Caudate nucleus (tissue), 63 donors: ENCODE measurements at places on chromosomes 2 and 18.

GRCh38 chr18:49368161-49368875 lies 92.1 kb downstream of the DYM start:
- DNase-seq = no peak

DNA sequence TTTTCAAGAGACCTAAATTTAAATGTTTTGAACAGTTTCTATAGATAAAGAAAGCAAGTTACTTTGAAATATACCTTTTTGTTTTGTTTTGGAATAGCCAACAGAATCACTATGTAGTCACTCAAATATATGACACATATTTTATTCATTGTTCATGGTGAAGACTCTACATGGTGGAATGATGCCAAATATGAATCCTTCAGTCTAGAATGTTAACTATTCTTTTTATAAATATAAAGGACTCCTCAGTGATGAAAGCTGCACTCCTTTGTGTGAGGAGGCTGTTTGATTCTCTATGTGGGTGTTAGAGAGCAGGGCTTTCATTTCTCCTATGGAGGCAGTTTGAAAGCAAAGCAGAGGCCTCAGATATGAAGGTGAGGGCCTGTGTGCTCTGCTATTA lies 396.4 kb upstream of the LRRTM1 start:
- no peak for DNase-seq

- DNase-seq = no peak
These were observed 104.3 kb downstream of the AGPS start for GRCh38 chr2:177496921-177497320.

DNA sequence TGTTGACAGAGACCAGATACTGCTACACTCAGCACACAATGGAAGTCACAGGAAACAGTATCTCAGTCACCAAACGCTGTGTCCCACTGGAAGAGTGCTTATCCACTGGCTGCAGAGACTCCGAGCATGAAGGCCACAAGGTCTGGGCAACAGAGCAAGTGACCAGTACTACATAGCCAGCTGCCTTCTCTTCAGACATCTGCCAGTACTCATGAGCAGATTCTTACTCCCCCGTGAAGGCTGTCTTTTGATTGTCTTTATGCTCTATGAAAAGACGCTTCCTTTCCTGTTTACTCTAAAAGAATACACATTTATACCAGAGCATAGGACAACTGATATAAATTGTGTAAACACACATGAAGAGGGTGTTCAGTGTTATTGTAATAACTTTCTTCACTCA lies 118.9 kb downstream of the MMADHC start:
- no peak for DNase-seq

GRCh38 chr2:36416370-36417165 lies 61.0 kb downstream of the CRIM1 start:
- no peak for DNase-seq

GRCh38 chr2:65357959-65358294 lies 74.5 kb downstream of the SPRED2 start:
- no peak for DNase-seq

DNA sequence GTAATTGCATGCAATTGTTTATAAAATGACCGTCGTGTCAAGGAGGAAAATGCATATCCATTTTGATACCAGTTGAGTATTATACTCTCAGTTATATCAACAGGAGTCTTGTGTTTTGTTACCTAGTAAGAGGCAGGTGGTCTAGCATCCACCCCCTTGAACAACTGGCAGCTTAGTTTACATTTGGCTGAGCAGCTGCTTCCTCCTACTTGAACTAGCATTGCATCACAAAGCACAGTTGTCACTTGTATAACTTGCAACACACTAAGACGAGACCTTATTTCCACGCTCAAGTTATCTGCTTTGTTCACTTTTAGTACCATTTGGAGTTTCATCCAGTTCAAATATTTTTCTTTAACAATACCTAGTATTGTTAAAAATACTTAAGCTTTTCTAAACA lies 75.4 kb upstream of the UBE2E3 start:
- no peak for DNase-seq

GRCh38 chr18:74373428-74373827 lies 57.8 kb downstream of the C18orf63 start:
- no peak for DNase-seq

- DNase-seq = no peak
These were observed 6.5 kb upstream of the CYBRD1 start for GRCh38 chr2:171515672-171516298.

DNA sequence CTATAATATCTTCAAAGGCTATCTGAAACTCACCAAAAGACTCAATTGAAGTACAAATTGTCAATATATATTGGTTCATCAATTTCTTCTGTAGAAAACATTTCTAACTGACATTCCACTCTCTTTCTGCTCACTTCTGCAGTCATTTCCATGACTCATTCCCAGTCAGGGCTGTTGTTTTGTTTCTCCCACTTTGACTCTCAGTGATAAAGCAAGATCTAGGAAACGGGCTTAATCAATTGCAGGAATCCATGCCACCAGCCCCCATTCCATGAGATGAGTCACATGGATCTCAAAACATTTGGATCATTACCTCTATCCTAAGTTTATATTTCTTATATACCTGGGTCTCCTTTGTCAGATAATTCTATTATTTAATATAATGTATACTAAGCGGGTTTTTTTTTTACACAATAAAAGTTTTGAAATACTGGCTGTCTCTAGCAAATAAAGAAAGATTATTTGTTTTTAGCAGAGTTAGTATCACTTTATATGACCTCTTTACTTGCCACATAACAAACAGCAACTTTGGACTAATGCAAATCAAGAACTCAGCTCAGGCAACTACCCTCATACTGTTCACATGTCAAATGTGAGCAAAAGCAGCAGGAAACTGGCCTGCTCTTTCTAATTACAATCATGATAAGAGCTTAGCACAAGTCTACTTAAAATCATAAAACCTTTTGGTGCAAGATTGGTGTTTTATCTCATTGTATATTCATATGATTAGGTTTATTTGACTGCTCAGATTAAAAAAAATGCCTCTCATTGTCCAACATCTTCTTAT lies 251.1 kb upstream of the PIK3C3 start:
- no peak for DNase-seq

DNA sequence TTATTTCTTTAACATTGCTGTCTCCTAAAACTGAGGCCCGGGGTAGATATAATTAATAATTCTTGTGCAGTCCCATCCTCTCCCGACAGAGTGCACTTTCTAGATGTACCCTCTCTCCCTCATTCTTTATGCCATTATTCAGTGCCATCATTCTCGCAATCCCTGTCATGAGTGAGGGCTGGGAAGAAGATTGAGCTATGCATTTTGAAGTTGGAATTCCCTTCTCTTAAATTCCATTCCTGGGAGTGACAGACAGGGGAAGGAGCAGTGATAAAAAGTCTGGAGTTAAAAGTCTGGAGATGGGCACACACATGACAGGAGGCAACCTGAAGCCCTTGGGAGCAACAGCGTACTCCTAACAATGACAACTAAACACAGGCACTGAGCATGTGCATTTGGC lies 2.6 kb upstream of the KCNE4 start:
- DNase-seq = no peak

DNA sequence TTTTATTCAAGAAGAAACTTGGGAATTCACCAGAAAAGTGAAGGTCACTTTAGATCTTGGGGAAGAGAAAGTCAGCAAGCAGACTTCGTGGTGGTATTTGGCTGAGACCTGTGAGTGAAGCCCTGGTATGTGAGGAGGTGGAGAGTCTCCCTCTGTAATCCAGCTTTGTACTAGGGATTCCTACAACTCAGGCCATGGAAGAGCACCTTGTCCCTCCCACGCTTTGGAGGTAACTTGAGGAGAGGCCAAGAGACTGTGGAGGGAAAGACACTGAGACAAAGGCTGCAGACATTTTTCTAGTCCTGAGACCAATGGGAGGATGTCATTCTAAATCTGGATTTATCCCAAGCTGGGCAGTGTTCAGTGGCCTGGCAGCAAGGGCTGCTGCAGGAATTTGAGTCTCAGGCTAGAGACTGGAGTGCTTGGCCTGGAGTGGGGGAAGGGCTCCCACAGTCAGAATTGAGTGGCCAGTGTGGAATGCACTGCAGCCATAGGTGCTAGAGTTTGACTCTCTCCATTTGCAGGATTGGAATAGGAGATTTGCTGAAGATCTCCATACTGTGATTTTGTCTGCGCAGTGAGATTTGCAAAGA lies 219.0 kb downstream of the ACTR3 start:
- DNase-seq = no peak

DNA sequence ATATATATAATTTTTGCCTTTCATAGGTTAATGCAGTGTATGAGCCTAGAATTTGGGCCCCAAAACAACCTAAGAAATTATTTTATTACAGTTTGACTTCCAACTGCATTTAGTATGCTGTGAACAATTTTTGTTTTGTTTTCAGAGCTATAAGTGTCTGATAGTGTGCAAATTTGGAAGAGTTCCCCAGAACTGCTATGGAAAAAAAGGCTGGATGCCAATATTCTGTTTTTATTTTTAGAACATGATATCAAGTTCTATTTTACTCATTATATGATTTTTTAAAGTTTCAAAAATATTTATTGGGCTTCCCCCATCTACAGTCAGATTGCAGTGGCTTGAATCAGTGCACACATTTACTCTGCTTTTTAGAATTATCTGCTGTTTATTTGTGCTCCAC lies 42.6 kb downstream of the MRPS9 start:
- DNase-seq = no peak

DNA sequence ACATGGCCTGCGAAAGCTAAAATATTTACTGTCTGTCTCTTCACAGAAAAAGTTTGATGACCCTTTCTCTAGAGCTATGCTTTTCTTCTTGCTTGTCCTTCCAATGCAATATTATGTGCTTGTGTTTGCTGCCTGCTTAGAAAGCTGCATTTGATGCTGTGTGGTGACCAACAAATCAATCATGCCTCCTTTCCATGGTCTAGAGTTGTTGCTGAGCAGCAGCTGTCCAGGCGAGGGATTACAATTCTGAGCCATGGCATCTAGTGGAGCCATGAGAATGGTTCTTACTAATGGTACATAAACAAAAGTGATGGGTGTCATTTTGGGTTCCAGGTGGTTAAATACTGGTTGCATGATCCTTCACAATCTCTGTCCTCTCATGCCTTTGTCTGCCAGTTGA lies 1142.1 kb downstream of the DPP10 start:
- no peak for DNase-seq

DNA sequence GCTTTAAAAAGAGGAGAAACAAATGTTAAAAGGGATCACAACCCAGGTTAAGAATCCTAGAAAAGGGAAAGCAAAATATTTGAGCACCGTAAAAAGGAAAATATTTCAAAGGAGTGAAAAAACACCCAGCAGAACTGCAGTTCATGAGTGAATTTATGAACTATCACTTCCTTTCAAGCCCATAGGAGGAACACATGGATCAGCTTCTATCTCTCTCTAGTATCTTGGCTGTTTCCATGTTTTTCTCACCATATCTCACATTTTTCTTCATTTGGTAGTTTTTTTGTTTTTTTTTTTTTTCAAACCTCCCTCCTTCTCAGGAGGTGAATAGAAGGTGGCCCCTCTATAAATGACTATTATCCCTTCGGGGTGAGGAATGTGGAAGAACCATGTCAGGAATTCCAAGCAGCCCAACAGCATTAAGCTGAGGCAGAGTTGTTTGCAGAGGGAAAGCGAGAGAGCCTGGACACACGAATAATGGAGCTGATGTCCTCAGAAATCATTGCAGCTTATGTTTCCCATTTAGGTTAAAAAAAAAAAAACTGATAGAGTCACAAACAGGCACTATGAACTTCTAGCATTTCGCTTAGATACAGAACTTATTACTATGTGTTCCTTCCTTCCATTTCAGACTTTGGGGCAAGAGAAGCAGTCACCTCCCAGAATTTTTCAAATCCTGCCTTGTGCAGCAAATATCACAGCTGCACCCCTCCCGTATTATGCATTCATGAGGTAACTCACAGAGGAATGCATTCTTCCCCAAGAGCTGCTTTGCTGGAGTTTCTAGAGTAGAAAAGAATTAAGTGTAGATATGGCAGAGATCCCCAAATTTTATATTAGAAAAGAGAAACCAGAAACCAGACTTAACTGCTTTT lies 315.6 kb downstream of the IRS1 start:
- DNase-seq = no peak

GRCh38 chr2:61338447-61338846 lies 132.4 kb downstream of the USP34 start:
- no peak for DNase-seq

DNA sequence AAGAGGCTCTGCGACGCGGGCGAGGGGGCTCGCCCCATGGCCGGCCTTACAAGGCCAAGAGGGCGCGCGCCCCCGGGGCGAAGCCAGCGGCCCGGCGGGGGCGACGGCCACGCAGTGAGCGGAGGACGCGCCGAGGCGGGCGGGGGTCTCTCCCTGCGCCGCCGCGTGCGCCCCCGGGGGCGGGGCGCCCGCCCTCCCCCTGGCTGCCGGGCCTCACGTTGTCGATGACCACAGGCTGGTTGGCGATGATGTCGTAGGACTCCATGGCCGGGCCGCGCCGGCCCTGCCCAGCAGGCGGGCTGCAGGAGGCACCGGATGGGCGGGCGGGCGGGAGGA lies 250 bp downstream of the ACTR1B start:
- no peak for DNase-seq

DNA sequence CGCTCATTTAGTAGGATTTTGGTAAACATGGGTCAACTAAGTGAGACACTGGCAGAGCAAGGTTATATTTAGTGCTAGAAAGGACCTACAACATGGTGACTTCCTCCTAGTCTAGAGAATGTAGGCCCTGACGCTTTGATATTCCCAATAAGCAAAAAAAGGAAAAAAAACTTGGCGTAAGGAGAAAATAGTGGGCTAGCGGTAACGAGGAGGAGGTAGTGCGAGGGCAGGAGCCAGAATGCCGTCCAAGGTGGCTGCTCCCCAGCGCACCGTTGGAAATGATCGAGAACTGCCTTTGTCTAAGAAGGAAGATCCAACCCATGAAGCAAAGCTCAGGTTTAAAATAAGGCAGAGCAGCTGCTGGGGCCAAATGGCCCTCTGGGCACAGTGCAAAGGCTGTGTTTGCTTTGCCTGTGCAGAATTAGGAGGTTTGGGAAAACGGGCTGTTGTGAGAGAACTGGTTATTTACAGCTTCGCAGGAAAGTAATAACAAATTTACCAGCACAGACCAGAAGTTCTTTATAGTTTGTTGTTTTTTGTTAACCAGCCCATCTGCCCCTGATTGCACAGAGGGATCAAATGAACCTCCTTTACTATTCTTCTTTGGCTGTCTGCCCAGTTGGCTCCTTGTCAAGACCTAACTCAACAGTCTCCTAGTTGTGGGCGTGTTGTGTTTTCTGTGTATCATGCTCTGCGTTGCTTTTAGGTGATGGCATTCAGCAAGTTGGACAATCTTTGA lies 86.6 kb downstream of the ITGB1BP1 start:
- DNase-seq = no peak

GRCh38 chr2:111219285-111219684 lies 98.6 kb downstream of the BCL2L11 start:
- no peak for DNase-seq

- DNase-seq = no peak
These were observed 651.3 kb downstream of the DCDC2C start for GRCh38 chr2:4354678-4355077.

- DNase-seq = no peak
These were observed 10.0 kb downstream of the FLACC1 start for GRCh38 chr2:201347138-201347537.

DNA sequence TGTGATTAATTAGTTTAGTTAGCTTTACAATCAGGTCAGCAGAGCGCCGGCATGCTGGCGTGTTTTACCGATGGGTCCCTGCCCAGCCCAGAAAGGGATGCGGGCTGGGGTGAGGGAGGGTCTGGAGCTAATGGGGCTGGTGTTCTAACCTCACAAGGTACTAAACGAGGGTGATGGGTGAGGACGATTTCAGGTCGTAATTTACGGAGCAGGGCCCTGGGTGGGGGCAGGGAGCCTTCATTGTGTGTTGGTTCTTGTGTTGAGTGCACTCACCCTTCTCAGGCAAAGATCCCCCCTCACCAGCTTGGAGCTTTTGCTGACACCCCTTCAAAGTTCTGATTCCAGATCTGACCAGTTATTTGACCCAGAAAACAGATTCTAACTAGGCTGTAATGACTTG lies 39.5 kb downstream of the PTGR3 start:
- DNase-seq = no peak
